ENCODE measurements at places on chromosomes 12 and 14. TPM values are rescaled to one million over a fixed set of nuclear protein-coding genes. Genes with fewer than 3 reads are reported as not detected.

DNA sequence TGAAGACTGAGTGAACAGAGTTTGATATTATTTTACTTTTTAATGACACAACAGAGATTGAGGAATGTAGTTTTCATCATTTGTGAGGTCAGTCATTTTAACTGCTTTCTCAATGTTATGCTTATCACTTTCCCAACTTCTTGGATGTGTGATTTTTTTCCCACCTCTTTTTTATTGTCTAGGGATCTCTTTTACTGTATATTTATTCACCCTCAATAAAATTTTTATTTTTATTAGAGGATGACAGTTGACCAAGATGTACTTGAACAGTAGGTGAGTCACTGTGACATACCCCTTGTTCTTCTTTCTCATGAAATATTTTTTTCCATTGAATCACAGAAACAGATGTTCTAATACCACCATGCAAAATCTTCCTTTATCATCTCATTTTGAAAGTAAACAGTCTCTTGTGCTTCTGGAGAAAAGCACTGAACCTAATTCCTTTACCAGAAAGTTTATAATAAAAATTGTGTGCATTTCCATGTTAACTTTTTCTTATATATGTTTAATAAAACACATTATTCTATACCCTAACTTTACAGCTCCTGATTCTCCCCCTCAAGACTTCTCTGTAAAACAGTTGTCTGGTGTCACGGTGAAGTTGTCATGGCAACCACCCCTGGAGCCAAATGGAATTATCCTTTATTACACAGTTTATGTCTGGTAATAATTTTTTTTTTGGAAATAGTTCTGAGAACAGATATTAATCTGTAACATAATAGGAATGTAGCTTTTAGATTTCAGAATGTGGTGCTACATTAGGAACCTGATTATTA is 65.9 kb downstream of the PTPRQ start:
- H3K4me3 ChIP-seq, result no peak overlapping the region
- no peaks in the 10 kb centered on the region for H3K36me3 ChIP-seq
- peaks cover 5% of the 10 kb centered on the region for H3K27me3 ChIP-seq
- H3K4me1 ChIP-seq, result no peaks in the 10 kb centered on the region

DNA sequence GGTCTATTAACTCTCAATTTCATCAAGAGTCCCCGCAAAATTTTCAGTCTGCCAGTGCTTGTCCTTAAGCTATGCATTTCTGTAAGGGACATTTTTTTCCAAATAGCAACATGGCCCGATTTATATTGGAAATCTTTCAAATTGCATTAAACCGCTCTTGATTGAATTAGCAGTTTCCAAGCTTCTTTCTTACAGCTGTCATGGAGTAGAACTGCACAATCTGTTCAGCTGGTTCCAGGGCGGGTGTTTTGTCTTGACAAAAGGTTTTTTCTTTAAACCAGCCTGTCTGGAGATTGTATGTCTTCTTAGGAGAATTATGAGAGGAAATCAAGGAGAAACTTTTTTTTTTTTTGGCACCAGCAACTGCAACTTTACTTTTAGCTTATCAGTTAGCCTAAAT is 185.8 kb downstream of the ALG10B start:
- peaks cover 30% of the 10 kb centered on the region for H3K4me1 ChIP-seq
- DNase-seq, result no peak
- H3K27me3 ChIP-seq, result no peaks in the 10 kb centered on the region
- no peak overlapping the region for H3K27ac ChIP-seq

- H3K36me3 ChIP-seq, result peaks cover 70% of the 10 kb centered on the region
- no peak overlapping the region for H3K4me3 ChIP-seq
- H3K27ac ChIP-seq, result no peak overlapping the region
- no peak for DNase-seq
- no peaks in the 10 kb centered on the region for H3K4me1 ChIP-seq
- H3K27me3 ChIP-seq, result no peaks in the 10 kb centered on the region
Observed at GRCh38 chr12:124472690-124473279, 94.6 kb downstream of the NCOR2 start.

The GLT8D2 gene
- 0.80 TPM for total RNA-seq

The SRRM4 gene
- total RNA-seq, result 2.4 TPM

DNA sequence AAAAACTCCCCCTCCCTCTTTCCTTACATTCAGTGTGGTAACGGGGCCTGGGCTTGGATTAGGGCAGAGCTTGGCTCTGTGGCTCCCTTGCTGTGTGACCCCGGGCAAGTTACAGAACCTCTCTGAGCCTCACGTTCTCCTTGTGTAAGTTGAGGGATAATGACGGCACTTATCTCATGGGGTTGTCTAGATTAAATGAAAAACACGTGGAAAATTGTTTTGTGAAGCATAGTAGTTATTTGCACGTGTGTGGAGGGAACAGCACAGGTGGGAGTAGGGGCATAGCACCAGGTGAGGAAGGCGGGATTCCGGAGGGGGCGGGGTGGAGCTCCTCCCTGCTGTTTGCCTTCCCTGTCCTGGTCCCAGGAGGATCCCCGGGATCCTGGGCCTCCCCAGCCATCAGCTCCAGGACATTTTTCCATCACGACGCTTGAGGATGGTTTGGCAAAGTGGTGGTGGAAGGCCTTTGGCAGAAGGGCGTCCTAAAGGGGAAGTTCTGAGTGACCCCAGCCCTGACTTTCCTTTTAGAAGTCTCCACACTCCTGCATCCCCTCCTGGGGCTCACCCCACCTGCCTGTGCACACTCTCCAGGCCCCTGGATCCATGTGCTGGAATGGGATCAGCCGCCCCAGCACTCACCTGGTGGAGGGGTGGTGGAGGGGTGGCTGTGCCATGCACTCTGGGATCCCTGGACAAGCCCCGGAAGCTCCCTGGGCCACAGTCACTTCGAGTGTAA is 22.7 kb downstream of the LRTM2 start:
- H3K4me3 ChIP-seq, result no peak overlapping the region
- peaks cover 38% of the 10 kb centered on the region for H3K27me3 ChIP-seq
- no peaks in the 10 kb centered on the region for H3K36me3 ChIP-seq
- H3K27ac ChIP-seq, result no peak overlapping the region

GRCh38 chr12:32418903-32419519 is 19.7 kb downstream of the FGD4 start:
- DNase-seq, result no peak
- peaks cover 14% of the 10 kb centered on the region for H3K4me1 ChIP-seq
- H3K27ac ChIP-seq, result peak overlapping the region; percentile 54
- H3K36me3 ChIP-seq, result peaks cover 16% of the 10 kb centered on the region
- no peaks in the 10 kb centered on the region for H3K27me3 ChIP-seq

GRCh38 chr12:120181991-120182631 is 12.4 kb downstream of the GCN1 start:
- H3K27me3 ChIP-seq, result no peaks in the 10 kb centered on the region
- H3K4me1 ChIP-seq, result peaks cover 3% of the 10 kb centered on the region
- H3K36me3 ChIP-seq, result peaks cover 29% of the 10 kb centered on the region
- DNase-seq, result no peak
- H3K27ac ChIP-seq, result peak overlapping the region; percentile 20

DNA sequence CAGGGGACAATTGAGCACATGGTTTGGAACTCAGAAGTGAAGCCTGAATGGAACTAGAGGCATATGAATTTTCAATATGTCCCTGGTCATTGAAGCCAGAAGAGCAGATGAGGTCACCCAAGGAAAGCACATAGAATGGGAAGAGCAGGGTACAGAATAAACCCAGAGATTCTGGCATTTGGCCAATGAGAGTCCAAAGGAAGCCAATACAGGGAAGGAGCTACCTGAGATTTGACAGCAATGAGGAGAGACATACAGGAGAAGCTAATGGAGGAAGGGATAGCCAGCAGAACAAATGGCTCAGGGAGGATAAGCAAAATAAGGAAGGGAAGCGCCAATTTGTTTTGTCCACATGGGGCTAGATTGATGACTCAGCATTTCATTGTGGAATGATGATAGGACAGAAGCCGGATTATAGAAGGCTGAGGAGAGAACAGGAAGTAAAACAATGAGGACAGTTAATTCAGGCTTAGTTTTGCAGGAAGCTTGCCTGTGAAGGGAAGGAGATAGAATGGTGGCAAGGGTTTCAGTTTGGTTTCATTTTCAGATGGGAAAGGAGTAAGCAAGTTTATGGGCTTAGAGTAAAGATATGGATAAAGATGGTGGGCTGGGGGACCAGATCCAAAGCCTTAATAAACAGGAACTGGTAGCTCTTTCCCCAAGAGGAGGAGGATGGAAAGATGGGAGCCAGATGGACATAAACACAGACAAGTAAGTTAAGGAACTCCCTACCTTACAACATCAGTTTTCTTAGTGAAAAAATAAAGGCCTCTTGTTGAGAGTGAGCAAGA is 3.2 kb upstream of the SPTSSA start:
- peaks cover 18% of the 10 kb centered on the region for H3K4me1 ChIP-seq
- no peaks in the 10 kb centered on the region for H3K36me3 ChIP-seq
- no peak overlapping the region for H3K4me3 ChIP-seq

DNA sequence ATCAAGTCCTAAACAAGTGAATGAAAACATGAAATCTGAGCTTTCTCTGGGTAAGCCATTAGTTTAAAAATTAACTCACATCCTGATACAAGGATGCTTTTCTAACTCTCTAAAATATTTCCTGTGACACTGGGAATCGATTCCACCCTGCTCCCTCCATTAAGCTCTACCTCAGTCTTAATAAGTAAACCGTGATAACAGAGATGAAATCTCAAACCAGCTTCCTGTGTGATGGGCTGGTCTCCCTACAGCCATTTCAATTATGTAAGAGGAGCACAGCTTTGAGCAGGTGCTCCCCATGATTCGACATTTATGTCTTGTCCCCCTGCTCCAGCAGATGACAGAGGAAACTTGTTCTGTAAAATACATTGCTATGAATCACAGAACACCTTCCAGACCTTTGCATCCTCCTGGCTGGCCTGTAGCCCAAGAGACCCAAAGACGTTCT is 59.0 kb downstream of the GAS2L3 start:
- peak overlapping the region; percentile 12 for H3K4me3 ChIP-seq
- H3K27me3 ChIP-seq, result no peaks in the 10 kb centered on the region
- H3K27ac ChIP-seq, result peak overlapping the region; percentile 91
- peaks cover 23% of the 10 kb centered on the region for H3K36me3 ChIP-seq

DNA sequence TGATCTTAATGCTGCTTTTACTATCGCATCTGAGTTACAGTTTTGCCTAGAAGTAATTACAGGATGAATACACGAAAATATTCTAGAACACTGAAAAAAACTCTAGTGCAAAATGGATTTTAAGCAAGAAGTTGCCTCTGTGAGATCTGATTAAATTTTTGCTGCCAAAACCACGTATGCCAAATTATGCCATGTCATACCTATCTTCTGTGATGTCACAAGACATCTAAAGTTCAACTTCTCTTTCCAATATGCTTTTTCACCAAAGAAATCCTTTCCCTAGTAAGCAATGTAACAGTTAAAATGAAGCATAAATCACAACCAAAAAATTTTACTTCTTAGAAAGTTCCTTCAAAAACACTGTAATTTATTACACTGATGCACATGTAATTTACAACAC is 39.6 kb downstream of the HECTD4 start:
- peaks cover 4% of the 10 kb centered on the region for H3K36me3 ChIP-seq
- H3K27me3 ChIP-seq, result no peaks in the 10 kb centered on the region
- no peak overlapping the region for H3K4me3 ChIP-seq
- peaks cover 11% of the 10 kb centered on the region for H3K4me1 ChIP-seq
- no peak for DNase-seq
- H3K27ac ChIP-seq, result no peak overlapping the region

The LTBP2 gene
- total RNA-seq, result 0.79 TPM

The REC8 gene
- total RNA-seq, result 380 TPM

The CMKLR1 gene
- total RNA-seq, result not detected

DNA sequence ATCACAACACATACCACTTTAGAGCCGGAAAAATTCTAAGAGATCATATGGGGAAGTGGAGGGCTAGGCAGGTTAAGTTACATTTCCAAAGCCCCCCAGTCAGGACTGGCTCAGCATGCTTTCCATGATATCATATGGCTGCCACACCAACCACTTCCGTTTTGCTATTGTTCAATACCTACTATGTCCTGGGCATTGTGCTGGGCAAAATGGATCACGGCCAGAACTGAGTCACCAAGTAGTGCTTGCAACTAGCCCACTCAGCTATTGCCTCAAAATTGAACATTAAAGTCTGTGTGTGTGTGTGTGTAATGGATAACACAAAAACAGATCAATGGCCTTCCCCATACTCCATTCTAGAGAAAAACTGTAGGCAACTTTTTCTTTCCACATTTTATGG is 22.7 kb downstream of the WIF1 start:
- no peak for DNase-seq
- no peaks in the 10 kb centered on the region for H3K36me3 ChIP-seq
- H3K4me3 ChIP-seq, result no peak overlapping the region
- no peaks in the 10 kb centered on the region for H3K27me3 ChIP-seq
- no peaks in the 10 kb centered on the region for H3K4me1 ChIP-seq
- no peak overlapping the region for H3K27ac ChIP-seq

- peak overlapping the region; percentile 67 for H3K27ac ChIP-seq
- peaks cover 9% of the 10 kb centered on the region for H3K4me1 ChIP-seq
Observed at GRCh38 chr12:7787574-7788293, 1.5 kb upstream of the NANOG start.

The SLC17A8 gene
- total RNA-seq, result 1.2 TPM

- peak; percentile 1 for DNase-seq
- H3K36me3 ChIP-seq, result no peaks in the 10 kb centered on the region
- H3K4me1 ChIP-seq, result no peaks in the 10 kb centered on the region
- H3K27me3 ChIP-seq, result peaks cover 35% of the 10 kb centered on the region
- H3K4me3 ChIP-seq, result no peak overlapping the region
- H3K27ac ChIP-seq, result no peak overlapping the region
Observed at GRCh38 chr12:52517888-52518287, 2.3 kb downstream of the KRT5 start.

- H3K27ac ChIP-seq, result no peak overlapping the region
- H3K4me3 ChIP-seq, result no peak overlapping the region
- no peaks in the 10 kb centered on the region for H3K36me3 ChIP-seq
- no peaks in the 10 kb centered on the region for H3K27me3 ChIP-seq
Observed at GRCh38 chr12:58206876-58207275, 265.5 kb downstream of the ATP23 start.

- H3K27me3 ChIP-seq, result peaks cover 54% of the 10 kb centered on the region
- no peak overlapping the region for H3K4me3 ChIP-seq
- no peak for DNase-seq
- H3K27ac ChIP-seq, result peak overlapping the region; percentile 30
Observed at GRCh38 chr12:139585-139984, 73.0 kb downstream of the IQSEC3 start.

The IL26 gene
- total RNA-seq, result not detected

DNA sequence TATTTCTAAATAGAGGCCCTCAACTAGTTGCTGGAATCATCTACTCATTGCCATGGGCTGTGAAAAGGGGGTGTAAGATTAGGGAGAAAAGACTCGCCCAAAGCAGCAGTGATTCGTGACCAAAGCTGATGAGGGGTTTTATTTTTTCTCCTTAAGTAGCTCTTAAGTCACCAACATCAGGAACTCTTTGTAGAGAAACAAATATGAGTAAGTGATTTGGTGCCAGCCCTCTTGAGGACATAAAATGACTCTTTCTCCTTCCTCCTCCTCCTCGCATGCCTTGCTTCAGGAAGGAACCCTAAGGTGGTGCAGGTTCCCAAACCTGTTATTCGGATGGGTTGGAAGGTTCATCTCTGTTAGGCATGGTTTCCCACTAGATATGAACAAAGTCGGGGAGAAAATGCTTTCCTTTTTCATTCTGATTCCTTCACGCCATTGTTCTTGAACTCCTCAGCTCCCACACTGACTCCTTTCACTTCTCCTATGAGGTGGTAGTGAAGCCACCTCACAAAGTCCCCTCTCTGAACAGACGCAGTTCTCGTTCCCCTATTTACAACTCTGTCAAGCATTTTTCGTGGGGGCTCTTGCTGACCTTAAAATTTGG is 113.4 kb downstream of the ETV6 start:
- H3K27me3 ChIP-seq, result no peaks in the 10 kb centered on the region
- peak overlapping the region; percentile 63 for H3K27ac ChIP-seq
- no peak overlapping the region for H3K4me3 ChIP-seq
- peaks cover 9% of the 10 kb centered on the region for H3K36me3 ChIP-seq
- H3K4me1 ChIP-seq, result peaks cover 24% of the 10 kb centered on the region
